Naive thymus-derived CD4-positive, alpha-beta T cell (primary cell): ENCODE measurements at places on chromosomes 2 and 18.

- DNase-seq, result no peak
Observed at GRCh38 chr2:71935262-71935848, 212.3 kb downstream of the CYP26B1 start.

GRCh38 chr2:15899327-15899612 is 41.1 kb upstream of the MYCN start:
- DNase-seq, result no peak

DNA sequence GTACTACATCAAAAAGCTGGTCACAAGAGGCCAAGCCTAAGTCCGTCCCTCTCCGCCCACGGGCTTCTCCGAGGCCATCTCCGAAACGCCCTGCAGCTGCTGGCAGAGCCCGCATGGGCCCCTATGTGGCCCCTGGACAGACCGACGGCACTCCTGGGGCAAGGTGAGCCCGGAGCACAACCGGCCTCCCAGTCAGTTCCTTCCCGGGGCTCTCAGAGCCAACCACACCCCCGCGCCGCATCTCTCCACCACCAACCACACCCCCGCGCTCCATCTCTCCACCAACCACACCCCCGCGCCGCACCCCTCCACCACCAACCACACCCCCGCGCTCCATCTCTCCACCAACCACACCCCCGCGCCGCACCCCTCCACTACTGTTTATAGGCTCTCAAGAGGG is 93.5 kb downstream of the ZNF516 start:
- DNase-seq, result no peak

DNA sequence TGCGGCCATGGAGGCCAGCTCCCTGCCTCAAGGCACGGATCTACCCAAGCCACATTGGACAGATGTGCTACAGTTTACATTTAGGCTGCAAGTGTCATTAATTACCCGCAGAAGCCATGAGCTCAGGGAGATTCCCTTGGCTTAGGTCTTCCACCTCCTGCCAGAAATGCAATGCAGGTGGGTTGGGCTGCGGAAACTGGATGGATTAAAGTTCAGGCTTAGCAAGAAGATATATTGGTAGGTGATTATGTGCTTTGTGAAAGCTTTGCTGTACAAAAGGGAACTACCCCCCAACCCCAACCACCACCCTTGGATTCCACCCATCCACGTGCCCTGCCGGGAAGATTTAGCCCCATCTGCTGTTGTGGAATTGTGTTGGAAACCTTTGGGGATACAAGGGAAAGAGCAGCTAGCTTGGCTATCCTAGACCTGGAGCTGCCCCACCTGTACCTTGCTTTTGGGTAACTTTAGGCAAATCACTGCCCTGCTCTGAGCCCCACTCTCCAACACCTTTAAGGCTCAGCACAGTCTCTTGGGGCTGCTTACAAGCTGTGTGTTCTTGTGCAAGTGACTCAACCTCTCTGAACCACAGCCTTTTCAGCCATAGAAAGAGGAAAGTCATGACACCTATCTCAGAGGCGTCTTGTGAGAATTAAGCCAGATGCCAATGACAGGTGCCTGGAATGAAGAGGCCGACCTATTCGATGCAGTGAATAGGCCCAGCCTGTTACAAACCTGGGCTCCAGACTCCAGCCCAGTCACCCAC is 141.6 kb upstream of the GLI2 start:
- no peak for DNase-seq

DNA sequence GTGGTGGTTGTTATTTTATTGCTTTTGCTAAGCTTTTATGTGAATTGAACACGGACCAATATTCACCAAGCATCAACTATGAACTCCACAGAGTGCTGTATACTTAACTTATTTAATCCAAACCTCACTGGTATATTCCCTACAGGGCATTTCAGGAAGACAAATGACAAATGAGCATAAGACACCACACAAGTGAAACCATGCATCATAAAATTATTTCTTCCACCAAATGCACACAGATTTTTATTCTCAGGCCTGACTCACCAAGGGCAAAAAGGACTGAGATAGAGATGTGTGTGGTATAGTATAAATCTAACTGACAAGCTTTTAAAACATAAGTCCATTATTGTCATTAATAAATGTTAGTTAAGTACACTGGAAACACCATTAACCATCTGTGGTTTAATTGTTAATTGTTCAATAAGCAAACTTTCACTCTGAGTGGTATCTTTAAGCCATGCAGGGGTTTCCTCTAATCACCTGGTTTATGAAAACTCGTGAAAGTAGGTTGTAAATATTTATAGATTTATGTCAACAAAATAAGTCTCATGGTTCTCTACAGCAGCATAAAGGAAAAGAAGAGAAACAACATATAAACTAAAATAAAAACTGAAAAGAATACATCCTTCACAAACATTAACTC is 77.6 kb upstream of the CRIM1 start:
- no peak for DNase-seq

GRCh38 chr18:3449512-3450011 is 410 bp upstream of the TGIF1 start:
- peak; percentile 78 for DNase-seq
